ENCODE measurements at places on chromosomes 12 and 14.

- no peak for DNase-seq
Measured at GRCh38 chr12:89951050-89951693, 242.5 kb upstream of the ATP2B1 start.

- no peak for DNase-seq
Measured at GRCh38 chr12:87807086-87807485, 222.1 kb downstream of the C12orf50 start.

DNA sequence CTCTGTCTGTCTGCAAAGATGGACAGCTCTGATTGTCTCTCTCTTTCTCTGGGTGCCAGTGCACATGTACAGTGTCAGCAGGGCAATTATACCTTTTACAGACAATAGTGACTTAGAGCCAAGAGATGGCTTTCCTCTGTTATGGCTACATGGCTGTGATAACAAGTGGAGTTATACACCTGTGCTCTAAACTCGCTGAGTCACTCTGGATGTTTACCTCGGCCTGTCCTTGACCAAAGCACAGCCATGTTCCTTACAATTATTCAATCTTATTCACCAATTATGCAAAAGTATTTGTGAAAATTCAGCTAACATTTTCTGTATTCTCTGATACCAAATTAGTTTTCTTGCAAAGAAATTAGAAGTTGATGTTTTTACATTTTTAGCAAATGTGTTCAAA, 475.5 kb upstream of the CCDC196 start:
- no peak for DNase-seq

DNA sequence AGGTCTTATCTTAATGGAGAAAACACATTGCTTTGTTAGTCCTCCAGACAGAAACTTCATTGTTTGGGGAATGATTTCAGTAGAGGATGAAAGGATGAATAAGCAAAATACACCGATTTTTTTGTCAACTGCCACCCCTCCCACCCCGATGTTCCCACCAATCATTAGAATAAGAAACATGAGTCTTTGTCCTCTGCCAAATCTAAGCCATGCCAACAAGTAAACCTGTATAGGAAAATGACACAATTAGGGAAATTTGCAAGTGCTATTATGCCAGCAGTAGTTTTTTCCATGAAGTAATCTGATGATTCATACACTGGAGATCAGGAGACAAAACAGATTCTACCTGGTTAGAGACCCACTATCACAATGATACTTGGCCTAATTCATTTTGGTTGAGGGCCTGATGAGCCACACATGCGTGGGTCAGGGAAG, 35.9 kb downstream of the FLRT2 start:
- DNase-seq = no peak

DNA sequence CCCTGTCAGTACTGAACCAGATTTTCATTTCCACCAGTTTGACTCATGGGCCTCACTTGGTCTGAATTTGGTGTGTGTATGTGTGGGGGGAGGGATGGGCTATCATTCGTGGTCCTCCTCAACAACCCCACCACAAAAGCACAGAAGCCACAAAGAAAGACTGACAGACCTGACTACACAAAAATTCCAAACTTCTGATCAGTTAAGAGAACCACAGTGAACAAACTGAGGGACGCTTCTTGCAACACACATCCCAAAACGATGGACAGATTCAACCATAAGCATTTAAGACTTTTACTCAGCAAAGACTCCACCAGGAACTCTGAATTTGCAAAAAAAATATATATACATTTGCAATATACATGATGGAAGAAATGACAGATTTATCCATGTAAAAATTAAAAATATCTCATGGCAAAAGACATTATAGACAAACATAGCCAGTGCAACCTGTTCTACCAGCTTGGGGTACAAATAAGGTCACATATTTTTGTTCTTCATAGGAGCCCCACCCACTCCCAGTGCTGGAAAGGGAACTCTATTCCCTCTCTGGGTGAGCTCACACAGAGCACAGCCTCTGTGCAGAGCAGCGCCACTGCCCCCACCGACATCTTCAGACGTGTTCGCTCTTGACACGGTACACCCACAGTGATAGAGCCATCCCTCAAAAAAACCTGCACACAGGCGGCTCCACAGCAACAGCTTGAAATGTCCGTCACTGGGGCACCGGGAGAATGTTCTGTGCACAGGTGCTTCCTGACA, 49.7 kb downstream of the JAG2 start:
- DNase-seq = no peak

GRCh38 chr12:20808521-20808920, 2.0 kb upstream of the SLCO1B3 start:
- no peak for DNase-seq

DNA sequence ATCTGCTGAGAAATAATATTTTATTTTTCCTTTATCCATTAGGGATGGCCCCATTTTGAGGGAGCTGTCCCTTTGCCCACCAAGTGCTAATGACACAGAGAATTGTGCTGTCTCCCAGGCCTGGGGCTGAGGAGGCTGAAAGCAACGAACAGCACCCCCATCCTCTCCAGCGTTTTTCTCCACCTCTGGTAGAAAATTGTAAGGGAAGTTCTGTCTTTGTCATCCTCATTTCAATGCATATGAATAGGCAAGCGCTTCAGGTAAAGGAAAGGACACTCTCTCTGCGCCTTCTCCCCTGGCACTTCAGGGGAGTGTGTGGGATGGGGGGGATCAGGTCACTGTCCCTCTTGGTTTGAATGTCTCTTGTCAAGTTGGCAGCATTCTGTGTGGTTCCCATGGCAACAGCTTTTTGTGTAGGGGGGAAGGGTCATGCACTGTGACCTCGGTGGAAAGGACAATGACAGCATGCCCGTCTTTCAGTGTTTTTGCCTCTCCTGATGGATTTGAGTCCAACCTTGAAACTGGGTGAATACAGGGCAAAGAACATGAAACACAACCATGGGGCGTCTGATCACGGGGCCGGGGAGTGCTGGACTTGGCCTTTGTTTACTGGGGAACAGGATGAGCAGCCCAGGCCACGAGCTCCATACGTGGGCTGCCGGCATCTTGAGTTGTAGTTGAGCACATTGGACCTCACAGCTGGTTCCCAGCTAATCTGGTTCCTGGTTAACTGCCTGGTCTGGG, 230.2 kb downstream of the VRK1 start:
- no peak for DNase-seq

DNA sequence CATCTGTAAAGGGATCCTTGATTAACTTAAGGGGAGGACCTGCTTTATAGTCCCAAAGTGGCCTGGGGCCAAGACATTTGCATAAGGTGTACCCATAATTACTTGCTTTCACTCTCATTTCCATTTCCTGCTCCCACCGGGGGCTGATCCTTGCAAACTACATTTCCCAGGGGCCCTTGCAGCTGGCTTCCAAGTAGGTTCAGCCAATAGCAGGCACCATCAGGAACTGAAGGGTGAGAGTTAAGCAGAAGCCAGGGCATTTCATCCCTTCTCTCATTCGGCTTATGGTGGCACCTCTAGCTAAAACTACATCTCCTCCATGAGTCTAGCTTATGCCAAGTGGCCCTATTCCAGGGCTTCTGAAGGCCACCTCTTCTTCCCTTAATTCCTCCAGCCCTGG, 88.8 kb downstream of the CCDC60 start:
- no peak for DNase-seq

DNA sequence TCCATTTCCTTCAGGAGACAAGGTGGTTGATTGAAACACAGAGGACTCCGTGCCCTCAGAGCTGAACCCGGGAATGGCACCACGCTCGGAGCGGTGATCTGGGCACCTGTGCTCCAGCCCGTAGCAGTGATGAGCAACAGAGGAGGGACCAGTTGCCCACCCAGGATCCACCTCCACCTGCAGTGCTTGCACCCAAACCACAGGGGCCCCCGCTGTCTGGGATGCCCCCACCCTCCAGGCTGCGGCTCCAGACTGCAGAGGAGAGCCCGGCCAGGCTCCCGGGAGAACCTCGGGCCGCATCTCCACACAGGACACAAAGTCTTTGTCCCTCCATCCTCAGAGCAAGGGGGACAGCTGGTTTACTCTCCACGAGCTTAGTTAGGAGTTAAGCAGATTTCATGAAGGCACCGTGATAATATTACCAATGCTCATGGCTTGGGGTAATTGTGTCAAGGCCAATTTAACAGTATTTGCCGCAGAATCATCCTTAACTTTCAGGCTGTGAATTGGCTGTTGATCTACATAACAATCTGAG, 100.6 kb downstream of the TNFAIP2 start:
- no peak for DNase-seq

Measured in stimulated activated CD8-positive, alpha-beta memory T cell treated with anti-CD3 and anti-CD28 coated beads, Interleukin-7, amount 100 ng/mL, for 48 hours (primary cell).